ENCODE measurements at places on chromosomes 2 and 18.

GRCh38 chr2:205883965-205884364, 201.7 kb downstream of the NRP2 start:
- DNase-seq: no peak

DNA sequence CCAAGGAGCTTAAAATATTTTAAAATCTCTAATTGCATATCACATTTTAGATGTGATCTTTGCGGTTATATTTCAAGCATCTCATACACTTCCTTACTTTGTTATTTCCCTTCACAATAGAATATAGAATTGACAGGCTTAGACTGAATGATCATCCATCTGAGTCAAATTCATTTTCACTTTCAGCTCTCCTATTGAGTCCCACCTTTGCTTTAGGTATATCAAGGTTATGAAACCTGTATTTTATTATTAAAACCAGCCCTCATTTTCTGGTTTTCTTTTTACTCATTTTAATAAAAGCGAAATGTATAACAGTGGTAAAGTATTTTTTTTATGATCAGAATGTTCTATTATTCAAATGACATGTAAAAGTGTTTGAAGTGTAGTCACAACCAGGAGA, 162.9 kb upstream of the KYNU start:
- DNase-seq: no peak

- DNase-seq: no peak
Measured at GRCh38 chr2:46194856-46195255, 102.4 kb upstream of the EPAS1 start.

DNA sequence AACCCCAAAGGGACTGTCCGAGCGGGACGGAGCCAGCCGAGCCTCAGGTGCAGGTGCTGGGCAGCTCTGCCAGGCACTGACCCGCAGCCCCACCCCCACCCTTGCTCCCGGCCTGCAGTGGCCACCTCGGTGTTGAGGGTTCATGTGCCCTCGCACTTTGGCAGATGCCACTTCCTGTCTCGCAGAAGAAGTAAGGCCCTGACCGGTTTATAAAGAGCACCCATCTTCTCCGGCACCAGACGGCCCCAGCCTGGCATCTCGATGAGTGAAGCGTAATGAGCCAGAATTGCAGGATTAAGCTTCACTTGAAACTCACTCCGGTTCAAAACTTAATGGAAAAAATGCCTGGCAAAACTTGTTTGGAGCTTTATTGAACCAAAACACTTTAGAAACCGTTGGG, 10.9 kb upstream of the NFATC1 start:
- no peak for DNase-seq

DNA sequence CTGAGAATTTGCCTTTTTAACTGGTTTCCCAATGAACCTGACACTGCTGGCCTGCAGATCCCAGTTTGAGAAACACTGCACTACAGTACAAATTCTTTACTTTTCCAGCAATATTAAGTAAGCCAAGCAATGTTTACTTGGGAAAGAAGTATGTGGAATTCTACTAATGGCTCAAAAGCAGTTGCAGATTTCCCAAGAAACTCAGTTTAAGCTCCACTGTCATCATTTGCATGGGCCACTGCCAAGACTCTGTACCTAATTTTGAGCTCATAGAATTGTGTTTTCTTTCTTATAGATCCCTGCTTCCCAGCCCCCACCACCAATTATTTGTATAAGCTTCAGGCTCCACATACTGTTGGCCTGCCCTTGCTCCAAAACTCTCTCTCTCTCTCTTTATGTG, 676.1 kb downstream of the RNF144A start:
- no peak for DNase-seq

DNA sequence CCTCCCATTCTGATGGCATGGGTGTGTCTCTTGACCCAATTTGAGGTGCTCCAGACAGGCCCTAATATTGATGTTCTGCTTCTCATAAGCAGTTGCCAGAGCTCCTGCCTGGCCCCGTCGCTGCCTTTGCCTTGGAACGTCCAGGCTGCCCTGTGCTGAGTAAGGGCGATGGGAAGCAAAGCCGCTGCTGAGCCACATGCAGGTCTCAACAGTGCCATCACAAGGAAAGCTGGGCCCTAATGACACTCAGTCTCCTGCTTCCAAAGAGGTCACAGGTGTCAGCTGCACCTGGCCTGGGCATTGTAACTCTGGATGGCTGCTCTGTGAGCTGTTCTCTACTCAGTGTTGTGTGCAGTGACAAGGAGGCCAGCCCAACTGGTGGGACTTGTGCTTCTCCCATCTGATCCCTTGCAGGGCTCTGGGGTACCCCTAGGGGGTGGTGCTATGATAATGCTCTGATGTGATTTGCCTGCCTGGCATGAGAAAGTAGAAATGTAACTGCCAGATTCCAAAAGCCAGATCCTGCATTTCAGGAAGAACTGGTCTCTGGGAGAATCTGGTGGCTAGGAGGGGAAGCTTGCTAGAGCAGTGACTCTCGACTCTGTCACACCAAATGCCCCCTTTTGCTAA, 8.7 kb downstream of the TTC39C start:
- DNase-seq: no peak

- DNase-seq: no peak
Measured at GRCh38 chr2:33002863-33003262, 56.1 kb downstream of the LTBP1 start.

DNA sequence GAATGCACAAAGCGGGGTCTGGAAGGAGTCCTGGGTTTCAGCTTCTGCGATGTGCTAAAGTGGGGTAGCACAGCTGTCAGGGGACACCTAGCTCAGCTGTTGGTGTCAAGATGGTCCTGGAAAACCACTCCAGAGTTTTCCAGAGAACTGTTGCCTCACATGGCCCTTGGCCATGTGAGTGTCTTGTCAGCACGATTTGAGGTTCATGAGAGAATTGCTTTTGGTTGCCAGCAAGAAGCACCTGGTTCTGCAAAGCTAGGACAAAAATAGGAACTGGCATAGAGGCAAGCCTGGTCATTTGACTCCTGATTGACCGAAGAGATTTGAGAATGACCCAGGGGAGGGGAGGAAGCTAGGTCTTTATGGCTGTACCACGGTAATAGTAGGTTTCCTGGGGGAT, 50.4 kb upstream of the CTLA4 start:
- no peak for DNase-seq

DNA sequence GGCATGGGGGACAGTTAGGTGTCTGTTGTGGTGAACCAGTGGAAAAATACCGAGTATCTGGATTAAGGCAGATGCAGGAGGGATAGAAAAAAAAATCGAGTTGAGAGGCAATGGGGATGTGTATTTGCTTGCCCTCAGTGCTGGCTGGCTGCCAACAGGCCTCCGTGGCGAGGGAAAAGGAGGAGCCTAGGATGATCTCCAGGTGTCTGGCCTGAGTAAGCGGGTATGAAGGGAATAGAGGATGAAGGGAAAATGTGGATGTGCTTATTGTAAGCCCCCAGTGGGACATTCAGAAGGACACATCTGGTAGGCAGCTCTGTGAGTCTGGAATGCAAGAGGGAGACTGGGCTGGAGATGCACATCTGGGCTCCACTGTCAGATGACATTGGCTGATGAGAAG, 22.8 kb downstream of the KCNS3 start:
- DNase-seq: peak; percentile 35

DNA sequence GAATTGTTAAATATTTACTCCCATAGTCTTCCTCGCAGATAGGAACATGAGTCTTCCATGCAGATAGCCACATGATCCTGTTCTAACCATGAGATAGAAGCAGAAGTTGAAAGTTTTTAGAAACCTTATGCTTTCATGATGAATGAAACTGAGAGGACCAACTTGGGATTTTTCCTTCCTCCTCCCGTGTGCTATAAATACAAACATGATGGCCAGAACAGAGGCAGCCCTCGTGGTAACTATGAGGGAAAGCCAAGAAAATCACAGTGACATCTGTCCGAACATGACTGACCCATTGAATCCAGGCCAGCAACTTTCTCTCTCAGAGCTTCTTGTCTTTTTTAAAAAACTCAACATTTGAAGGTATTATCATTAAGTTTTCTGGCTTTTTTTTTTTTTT, 78.5 kb downstream of the ACAA2 start:
- no peak for DNase-seq

GRCh38 chr2:154097833-154098398, 226.2 kb downstream of the GALNT13 start:
- no peak for DNase-seq

GRCh38 chr2:38505779-38506178, 96.9 kb downstream of the HNRNPLL start:
- DNase-seq: no peak

DNA sequence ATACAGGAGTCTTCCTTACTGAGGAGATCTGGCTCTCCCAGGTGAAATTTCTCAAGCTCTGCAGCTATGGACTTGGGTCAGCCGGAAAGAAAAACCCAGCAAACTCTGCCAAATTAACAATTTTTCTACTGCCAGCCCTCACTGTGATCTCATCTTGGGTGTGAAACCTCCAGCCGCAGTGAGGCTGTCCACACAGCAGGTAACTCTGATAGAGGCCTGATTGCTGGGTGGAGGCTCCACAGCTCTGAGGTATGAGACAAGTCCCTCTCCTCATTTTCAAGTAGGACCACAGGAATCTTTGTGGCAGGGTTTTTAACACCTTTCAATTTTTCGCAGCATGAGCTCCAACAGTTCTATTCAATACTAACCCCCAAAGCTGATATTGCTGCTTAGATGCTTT, 430.6 kb upstream of the RAB6C start:
- no peak for DNase-seq

GRCh38 chr2:17822445-17823117, 6.3 kb downstream of the MSGN1 start:
- DNase-seq: peak; percentile 80

GRCh38 chr2:220165401-220165800, 538.0 kb downstream of the SLC4A3 start:
- DNase-seq: no peak

DNA sequence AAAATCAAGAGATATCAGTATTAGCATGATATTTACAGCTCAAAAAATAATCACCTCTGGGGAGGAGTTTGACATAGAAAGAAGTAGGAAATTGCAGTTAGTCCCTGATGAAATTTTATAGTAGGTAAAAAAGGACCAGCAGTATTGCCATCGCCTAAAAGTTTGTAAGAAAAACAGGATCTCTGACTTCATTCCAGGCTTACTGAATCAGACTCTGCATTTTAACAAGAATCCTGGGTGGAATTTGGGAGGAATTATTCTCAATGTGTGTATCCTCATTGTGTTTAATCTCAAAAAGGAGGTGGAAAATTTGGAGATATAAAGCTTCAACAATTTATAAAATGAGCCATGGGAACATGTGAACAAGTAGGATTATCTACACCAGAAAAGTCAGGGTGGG, 31.2 kb upstream of the STAT1 start:
- DNase-seq: no peak

- DNase-seq: no peak
Measured at GRCh38 chr2:212995920-212996319, 155.5 kb downstream of the IKZF2 start.

DNA sequence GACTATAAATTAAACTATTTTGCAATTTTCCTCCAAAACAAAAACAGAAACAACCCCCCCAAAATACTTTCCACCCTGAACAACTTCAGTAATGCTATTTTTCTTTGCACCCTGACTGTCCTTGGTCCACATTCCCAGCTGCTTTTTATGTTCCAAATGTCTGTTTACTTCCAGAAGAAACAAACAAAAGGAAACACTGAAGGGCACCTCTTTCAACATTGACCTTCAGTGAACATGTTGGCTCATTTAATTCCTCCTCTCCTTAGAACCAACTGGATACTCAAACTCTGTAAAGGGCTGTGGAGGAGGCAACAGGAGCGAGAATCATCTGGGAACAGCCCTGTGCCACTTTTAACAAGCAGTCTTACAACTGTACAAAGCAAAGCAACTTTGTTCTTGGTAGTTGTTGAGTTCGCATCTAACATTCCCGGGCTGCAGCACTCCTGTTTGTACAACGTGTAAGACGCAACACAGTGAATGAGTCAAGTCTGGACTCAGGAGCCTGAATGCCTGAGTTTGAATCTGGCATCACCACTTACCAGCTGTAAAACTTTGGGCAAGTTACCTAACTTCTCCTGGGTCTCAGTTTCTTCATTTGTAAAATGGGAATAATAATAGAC, 111.4 kb upstream of the GATA6 start:
- no peak for DNase-seq

DNA sequence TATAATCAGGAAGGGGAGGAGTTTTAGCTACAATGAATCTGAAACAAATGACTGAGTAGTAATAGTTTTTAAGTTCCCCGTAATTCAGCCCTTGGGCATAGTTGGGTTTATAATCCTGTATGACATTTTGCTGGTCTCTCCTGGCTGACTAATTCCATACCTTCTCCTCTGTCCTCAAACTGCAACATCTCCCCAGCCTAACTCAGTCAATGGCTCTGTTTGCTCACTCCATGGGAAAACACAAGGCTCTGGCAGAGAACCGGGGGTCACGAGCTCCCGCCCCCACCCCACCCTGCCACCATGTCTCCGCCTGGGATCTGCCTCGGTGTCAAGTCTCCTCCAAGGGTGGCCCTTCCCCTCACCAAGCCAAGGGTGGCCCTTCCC, 168.6 kb downstream of the HDAC4 start:
- no peak for DNase-seq

GRCh38 chr2:14781142-14781541, 148.6 kb downstream of the LRATD1 start:
- no peak for DNase-seq

All from Karpas-422 (cell line).